Fibroblast of skin of left biceps (primary cell): ENCODE measurements at places on chromosomes 16 and 17.

DNA sequence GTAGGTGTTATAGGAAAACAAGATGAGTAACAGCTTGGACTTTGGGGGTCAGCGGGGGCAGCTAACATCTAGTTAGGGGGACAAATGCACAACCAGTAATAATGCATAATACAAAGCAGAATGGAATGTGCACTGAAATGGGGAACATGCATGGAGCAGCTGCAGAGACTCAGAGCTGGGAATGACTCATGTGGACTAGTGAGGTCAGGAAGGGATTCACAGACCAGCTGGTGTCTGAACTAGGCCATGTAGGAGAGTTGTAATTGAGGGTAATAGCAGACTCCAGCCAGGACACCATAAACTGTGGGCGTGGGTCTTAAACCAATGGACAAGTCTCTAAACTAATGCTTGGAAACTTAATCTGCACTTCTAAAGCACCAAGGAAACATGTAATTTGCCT is 176.8 kb upstream of the ASIC2 start:
- DNase-seq, result peak; percentile 44

GRCh38 chr17:77451245-77451893 is 310.6 kb downstream of the SEC14L1 start:
- no peak for DNase-seq

- no peak for DNase-seq
Observed at GRCh38 chr17:38867968-38868816, 1.7 kb upstream of the LASP1 start.

- no peak for DNase-seq
Observed at GRCh38 chr17:5618476-5618875, 34.2 kb upstream of the NLRP1 start.

GRCh38 chr16:51374346-51374745 is 223.3 kb upstream of the SALL1 start:
- DNase-seq, result peak; percentile 63

DNA sequence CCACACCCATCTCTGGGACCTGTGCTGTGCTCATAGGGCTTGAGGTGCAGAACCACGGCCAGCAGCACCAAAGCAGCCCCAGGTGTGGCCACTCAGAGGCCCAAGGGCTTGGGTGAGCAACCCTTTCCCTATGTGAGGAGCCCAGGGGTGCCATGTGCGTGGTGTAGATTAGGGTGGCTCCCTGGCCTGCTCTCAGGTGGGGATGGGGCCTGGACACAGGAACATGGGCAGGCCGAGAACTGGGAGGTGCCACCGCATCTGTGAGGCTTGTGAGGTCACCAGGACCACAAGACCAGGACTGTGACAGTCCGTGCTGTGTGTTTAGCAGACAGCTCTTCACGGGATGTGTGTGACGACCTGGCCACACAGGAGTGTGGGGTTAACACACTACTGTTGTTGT is 103.5 kb upstream of the ZNF750 start:
- no peak for DNase-seq

DNA sequence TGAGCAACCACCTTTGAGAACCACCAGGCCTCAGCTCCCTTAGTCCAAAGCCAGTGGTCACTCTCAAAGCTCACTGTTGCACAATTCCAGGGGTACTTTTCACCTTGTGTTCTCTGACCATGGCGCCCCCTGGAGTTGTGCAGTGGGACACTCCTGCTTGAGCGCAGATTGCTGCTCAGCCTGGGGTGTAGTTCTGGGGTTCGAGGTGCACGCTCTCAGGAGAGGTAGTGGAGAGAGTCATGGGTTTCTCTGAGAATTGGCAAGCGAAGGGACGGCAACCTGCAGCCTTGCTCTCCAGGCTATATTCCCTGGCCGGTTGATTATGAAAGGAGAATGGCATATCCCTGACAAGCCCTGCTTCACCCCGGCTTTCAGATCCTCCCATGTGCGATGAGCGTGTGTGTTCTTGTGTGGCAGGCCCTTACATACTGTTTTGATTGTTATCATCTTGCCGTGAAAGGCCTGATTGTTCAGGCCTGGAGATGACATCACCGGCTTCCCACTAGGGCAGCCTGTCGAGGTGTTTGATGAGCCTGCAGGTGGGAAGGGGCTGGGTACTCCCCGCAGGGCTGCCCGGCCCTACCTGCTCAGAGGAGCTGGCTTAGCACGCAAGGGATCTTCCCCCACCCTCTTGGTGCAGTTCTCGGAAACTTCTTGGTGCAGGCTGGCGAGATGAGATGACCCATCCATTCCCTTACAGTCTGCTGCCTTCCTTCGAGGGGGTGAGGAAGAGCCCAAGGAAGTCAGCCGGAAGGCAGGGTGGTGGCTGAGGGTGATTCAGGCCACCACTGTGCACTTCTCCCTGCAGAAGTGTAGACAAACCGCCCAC is 431.2 kb downstream of the SLC39A11 start:
- no peak for DNase-seq

DNA sequence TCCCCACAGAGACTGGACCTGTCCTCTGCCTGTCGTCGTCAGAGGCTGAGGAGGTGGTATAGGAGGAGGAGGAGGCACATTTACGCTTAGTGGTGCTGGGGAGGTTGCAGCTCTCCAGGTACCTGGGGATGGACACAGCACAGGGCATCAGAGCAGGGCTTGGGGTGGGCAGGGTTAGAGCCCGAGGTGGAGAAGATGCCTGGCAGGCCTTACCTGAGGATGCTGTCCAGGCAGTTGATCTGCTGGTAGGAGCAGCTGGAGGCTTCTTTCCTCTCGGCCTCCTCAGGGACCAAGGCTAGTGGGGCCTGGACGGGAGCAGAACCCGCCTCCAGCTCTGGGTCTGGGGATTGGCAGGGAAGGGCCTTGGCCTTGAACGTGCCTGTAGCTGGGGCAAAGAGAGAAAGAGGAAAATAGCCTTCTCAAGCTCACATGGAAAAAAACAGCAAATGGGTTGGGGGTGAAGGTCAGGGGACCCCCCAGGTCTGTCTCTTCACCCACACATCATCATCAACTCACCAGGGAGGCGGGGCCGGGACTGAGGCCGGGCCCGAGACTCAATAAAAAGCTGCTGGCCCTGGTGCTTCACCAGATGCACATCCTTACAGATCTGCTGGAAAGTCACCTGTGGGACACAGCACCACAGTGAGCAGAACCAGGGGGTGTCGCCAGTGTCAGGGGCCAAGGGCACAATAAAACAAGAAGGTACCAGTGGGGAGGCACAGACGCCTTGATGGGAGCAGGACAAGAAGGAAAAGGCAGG is 5.6 kb downstream of the PER1 start:
- no peak for DNase-seq

DNA sequence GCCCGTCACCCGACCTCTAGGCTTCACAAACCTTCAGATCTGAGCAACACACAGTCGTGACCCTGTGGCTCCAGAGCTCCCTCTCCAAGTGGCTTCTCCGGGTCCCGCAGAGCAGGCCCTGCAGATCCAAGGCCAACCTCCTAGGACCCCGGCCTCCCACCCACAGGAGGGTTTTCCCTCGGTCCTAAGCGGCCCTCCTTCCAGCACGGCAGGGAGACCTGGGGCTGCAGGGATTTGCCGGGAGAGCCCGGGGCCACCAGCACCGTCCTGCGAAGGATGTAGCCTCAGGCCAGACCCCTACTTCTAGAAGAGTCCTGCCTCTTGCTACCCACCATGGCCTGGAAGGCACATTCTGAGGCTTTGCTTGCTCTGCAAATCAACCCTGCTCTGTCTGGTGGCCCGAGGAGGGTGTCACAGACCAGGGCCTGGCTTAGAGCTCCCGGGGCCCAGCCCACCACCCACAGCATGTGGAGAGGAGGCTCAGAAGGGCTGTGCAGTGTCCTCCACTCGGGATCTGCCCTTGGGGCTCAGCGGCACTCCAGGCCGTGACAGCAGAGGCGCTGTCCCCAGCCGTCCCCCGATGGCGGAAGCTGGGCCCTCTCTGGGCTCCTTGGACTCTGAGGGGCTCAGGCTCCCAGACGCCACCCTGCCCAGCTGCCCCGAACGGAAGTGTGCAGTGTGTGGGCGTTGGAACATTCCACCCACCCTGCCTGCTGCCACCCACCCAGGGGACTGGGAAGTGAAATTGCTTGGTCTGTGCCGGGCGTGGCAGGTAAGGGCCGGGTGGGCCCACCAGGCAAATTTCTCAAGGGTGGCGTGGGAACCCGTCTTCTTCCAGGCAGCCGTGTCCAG is 28.8 kb upstream of the ACSF3 start:
- DNase-seq, result no peak

DNA sequence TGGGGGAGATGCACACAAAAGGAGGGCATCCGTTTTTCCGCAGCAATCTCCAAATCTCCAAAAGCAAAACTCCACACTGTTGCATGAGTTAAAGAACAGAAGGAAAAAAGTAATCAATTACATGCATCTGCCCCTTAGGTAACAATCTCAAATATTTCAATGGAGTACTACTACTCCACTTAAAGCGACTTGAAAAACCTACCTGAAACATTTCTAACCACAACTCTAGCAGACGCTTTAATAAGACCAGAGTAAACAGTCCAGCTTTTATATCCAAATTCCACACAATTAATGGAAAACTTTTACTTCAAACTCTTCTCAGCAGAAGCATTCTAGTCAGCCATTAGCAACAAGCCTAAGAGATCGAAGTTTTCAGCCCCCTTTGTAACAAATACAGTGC is 29.9 kb downstream of the AP1G1 start:
- no peak for DNase-seq

GRCh38 chr17:40331743-40332641 is 23.0 kb downstream of the RARA start:
- no peak for DNase-seq

DNA sequence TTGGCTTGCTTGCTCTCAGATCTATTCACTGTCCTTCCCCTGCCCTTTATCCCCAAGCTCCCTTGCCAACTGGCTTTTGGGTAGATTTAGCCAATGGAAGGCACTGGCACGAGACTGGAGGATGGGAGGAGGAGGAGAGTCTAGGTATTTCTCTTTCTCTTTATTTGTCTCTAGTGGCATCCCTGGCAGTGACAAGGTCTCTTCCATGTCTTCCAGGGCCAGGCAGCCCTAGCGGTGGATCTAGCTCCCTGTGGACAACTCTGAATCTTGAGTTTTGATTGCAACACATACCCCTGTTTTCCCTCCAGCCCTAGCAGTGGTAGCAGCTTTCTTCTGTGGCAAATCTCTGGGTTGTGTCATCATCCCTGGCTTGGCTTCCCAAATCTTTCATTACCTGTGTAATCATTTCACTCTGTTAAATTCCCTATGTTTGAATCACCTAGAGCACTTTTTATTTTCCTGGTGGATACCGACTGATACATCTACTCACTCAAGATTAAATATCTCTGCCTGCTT is 171.1 kb upstream of the IRX6 start:
- DNase-seq, result no peak

DNA sequence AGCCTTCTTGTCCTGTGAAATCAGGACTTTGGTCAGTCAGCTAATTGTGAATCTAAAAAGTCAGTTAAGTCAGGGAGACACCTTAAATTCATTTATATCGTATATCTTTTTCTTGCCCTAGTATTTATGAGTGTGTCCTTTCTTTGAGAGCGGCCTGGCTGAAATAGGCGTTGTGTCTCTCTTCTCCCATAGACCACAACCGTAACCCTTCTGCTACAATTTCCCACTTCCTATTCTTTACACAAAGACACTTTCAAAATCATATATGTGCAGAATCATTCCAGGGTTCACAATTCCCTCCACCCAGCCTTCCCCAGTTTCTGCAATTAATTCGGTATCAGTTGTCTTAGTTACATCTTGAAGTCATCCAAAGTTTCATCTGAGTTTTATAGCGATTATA is 14.0 kb upstream of the COTL1 start:
- DNase-seq, result no peak

DNA sequence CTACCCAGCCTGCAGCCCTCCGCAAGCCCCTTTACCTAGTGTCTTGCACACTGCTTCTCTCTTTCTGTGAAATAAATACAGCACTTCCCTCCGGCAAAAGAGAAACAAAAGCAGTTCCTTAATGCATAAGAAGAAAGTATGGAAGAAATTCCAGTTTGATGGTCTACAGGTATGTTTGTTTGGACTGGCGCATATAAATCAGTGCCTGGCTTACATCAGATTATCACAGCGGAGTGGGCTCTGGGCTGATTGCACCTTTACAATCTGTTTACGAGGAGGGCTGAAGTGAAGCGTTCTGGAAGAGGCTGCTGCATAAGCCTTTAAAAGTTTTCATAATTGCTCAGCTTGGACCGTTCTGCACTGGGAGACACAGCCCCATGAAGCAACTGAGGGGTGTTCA is 153.5 kb upstream of the FOXF1 start:
- DNase-seq, result no peak

DNA sequence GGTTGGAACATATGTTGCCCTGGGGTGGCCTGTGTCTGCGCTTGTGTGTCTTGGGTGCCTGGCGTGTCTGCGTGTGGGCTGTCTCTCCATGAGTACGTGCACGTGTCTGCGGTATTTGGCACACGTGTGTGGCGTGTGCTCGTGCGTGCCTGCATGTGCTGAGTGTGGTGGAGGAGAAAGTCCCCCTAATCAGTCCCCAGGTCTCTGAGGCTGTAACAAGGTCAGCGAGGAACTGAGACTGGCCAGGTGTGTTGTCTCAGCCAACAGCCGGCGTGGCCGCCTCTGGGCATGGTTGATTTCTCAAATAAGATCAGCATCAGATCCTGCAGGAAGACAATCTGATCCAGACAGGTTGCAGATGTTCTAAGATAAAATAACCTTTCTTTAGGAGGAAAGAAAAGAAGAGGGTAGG is 3.5 kb upstream of the CPNE7 start:
- DNase-seq, result no peak

DNA sequence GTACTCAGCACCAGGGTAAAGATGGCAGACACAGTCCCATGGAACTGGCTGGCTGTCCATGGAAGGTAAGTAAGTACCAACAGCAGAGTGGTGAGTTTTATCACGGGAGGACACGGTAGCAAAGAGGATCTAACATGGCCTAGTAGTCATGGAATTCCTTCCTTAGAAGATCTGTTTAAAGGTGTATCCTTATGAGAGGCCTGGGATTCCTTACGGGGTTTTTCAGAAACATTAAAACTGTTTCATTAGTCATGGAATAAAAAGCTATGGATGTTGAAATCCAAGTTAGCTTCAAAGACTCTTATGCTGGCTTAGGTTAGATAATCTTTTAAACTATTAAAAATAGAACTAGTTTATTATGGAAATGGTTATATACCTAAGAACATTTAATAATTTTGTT is 7.4 kb downstream of the FTO start:
- DNase-seq, result no peak

DNA sequence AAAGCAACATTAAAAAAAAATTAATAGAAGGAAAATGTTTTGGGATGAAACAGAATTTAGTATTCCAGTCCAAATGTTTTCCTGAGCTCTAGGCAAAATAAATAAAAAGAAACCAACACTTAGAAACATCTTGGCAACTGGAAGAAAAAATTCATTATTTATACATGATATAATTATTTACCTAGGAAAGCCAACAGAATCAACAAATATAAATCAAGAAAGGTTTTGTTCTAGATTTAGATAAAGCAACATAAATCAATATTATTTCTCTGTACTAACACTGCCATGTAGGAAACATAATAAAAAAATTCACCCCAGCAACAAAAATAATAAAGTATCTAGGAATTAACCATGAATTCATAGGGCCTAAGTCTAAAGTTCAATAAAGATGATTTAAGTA is 167.4 kb downstream of the MYO1D start:
- DNase-seq, result no peak

- no peak for DNase-seq
Observed at GRCh38 chr17:50362661-50363060, 10.3 kb downstream of the MRPL27 start.
